ENCODE measurements at places on chromosomes 16 and 17. TPM values are rescaled to one million over a fixed set of nuclear protein-coding genes. Genes with fewer than 3 reads are reported as not detected.

GRCh38 chr17:17028878-17029535 lies 13.2 kb upstream of the MPRIP start:
- no peaks in the 10 kb centered on the region for H3K27me3 ChIP-seq
- H3K4me3 ChIP-seq, result no peak overlapping the region
- no peak for DNase-seq

- no peak overlapping the region for H3K4me3 ChIP-seq
- H3K27me3 ChIP-seq, result no peaks in the 10 kb centered on the region
- DNase-seq, result no peak
- H3K27ac ChIP-seq, result peak overlapping the region; percentile 36
- peaks cover 10% of the 10 kb centered on the region for H3K36me3 ChIP-seq
Observed at GRCh38 chr17:17200311-17200710, 5.8 kb downstream of the PLD6 start.

GRCh38 chr17:48241131-48241591 lies 133.6 kb downstream of the SNX11 start:
- peaks cover 20% of the 10 kb centered on the region for H3K4me1 ChIP-seq
- no peaks in the 10 kb centered on the region for H3K27me3 ChIP-seq
- no peak for DNase-seq
- H3K4me3 ChIP-seq, result no peak overlapping the region

DNA sequence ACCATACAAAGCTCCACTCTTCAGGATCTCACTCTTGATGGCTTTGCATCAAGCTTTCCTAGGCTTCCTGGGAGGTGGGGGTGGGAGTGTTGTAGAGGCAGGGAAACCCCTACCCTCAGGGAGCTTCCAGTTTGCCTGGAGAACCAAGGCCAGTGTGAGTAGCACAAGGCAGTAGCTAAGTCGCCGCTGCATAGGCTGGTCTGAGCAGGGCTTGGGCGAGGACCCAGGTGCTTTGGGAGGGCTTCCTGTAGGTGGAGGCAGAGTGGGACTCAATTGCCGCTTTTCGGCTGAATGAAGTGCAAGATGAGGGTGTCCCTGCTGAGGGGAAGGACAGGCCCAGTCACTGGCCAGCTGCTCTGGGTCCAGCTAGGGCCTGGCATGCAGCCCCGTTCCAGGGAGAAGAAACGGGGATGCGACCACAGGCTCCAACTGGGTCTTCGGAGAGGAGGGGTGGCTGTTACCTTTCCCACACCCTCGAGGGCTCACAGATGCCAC lies 3.9 kb downstream of the CD79B start:
- H3K4me3 ChIP-seq, result no peak overlapping the region
- no peak for DNase-seq
- H3K27ac ChIP-seq, result no peak overlapping the region
- no peaks in the 10 kb centered on the region for H3K27me3 ChIP-seq
- peaks cover 5% of the 10 kb centered on the region for H3K4me1 ChIP-seq

DNA sequence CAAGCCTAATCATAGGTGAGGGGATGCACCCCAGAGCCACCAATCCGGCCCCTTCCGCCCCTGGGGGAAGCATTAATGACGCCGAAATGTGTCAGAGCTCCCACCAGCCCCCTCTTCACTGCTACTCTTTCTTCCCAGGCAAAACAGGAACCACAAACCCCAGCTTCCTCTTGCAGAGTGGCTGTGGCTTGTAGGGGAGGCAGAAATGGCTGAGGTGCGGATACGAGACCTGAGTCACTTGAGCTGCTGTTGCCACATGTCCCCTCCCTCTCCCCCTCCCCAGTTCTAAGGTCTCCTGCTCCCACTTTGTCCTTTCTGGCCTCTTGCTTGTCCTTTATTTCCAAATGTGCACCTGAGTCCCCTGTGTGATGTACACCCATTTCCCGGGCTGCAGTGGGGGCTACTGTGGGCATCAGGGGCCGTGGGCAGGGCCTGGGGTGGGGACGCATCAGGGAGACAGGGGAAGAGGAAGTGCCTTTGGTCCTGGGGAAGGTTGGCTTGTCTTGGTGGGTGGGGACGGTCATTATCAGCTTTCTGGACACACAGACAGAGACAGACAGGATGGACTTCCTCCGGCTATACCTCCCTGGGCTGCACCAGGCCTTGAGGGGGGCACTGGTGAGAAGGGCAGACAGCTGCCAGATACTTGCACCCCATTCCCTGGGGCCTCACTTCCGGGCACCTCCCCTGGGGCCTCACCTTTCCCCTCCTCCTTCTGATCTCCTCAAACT lies at the start of gene APOBR:
Gene APOBR (plus strand): TSS at position 523 of the 731 bp plus-strand sequence. CDS start 39 bp downstream, at position 562.
- DNase-seq, result peak; percentile 82
- peak within 1 kb of the TSS; percentile 48 for H3K4me3 ChIP-seq
- no peaks in the 10 kb centered on the region for H3K27me3 ChIP-seq
- H3K36me3 ChIP-seq, result no peaks in the 10 kb centered on the region
- H3K27ac ChIP-seq, result peak within 1 kb of the TSS; percentile 82

- H3K4me3 ChIP-seq, result no peak overlapping the region
- H3K36me3 ChIP-seq, result no peaks in the 10 kb centered on the region
- H3K4me1 ChIP-seq, result peaks cover 24% of the 10 kb centered on the region
- DNase-seq, result no peak
- peak overlapping the region; percentile 55 for H3K27ac ChIP-seq
Observed at GRCh38 chr17:30375661-30376060, 3.1 kb upstream of the CPD start.

DNA sequence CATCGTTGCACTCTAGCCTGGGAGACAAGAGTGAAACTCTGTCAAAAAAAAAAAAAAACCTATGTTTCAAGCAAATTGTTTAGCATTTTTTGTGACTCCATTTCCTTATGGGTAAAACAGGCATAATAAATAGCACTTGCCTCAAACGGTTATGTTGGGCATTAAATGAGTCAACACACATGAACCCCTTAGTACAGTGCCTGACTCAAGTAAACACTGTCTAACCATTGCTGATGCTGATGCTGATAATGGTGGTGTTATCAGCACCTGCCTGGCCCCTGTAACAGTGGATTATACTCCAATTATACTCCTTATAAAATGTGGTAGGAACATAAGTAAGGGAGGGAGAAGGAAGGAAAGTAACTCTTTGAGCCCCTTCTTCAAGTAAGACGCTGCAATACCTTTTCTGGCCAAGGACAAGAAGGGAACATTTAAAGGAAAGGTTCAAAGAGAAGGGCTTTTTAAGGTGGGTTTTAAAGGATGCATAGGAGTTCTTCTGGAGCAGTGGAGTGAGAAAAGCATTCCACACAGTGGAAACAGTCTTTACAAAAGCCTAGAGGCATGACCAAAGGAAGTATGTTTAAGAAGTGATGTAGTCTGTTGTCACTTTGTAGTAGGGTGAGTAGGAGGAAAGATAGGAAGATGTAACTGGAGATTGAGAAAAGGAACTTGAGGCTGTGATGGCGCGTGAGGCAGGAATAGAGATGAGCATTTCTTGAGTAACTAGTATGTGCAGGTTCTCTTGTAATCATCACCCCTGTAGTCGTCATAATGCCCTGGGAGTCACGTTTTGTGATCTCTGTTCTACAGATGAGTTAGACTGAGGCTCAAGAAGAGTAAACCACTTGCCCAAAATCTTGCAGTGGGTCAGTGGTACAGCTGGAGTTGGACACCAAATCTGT lies 4.3 kb downstream of the SCNN1B start:
- no peak for DNase-seq
- peaks cover 20% of the 10 kb centered on the region for H3K27me3 ChIP-seq
- no peaks in the 10 kb centered on the region for H3K36me3 ChIP-seq
- H3K4me3 ChIP-seq, result no peak overlapping the region
- H3K4me1 ChIP-seq, result no peaks in the 10 kb centered on the region

GRCh38 chr16:4339909-4340308 lies 11.2 kb downstream of the PAM16 start:
- DNase-seq, result peak; percentile 75
- H3K4me3 ChIP-seq, result no peak overlapping the region

- H3K27me3 ChIP-seq, result no peaks in the 10 kb centered on the region
- no peak overlapping the region for H3K4me3 ChIP-seq
- DNase-seq, result no peak
- no peaks in the 10 kb centered on the region for H3K4me1 ChIP-seq
- no peak overlapping the region for H3K27ac ChIP-seq
Observed at GRCh38 chr17:65984299-65984698, 207.6 kb downstream of the CEP112 start.

GRCh38 chr16:4345836-4346781 lies 5.0 kb downstream of the PAM16 start:
- no peak overlapping the region for H3K4me3 ChIP-seq
- no peaks in the 10 kb centered on the region for H3K27me3 ChIP-seq
- peaks cover 54% of the 10 kb centered on the region for H3K4me1 ChIP-seq

- no peaks in the 10 kb centered on the region for H3K27me3 ChIP-seq
- H3K4me1 ChIP-seq, result no peaks in the 10 kb centered on the region
- DNase-seq, result no peak
- H3K4me3 ChIP-seq, result no peak overlapping the region
Observed at GRCh38 chr16:65489531-65490023, 367.7 kb upstream of the CDH11 start.

DNA sequence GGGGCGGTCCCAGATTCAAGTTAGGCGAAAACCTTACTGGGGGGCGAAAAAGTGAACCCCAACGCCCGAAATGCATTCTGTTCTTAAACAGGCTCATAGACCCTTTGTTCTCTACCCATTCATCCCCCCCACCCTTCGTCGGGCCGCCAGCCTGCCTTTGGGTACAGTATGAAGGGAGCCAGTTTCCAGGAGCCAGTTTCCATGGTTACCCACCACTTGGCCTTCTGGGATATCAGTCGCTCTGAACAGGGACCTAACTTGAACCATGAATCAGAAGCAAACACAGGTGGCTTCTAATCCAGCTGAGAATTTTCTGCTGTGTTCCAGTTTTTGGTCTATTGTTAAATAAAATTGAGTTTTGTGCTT lies 532 bp downstream of the DHX40 start:
- H3K4me1 ChIP-seq, result peaks cover 9% of the 10 kb centered on the region
- peak overlapping the region; percentile 97 for H3K4me3 ChIP-seq
- peaks cover 6% of the 10 kb centered on the region for H3K36me3 ChIP-seq
- DNase-seq, result peak; percentile 66
- peak overlapping the region; percentile 81 for H3K27ac ChIP-seq
- no peaks in the 10 kb centered on the region for H3K27me3 ChIP-seq

The OSGIN1 gene
- 19.0 TPM for total RNA-seq

The GDPD3 gene
- total RNA-seq, result 11.5 TPM

The ST6GALNAC2 gene
- 24.5 TPM for total RNA-seq

The CRISPLD2 gene
- total RNA-seq, result 61.9 TPM

Data from upper lobe of right lung (tissue), 1 donor.